Type B pancreatic cell (in vitro differentiated cells): ENCODE measurements at places on chromosomes 5 and 9.

- no peak overlapping the region for H3K27ac ChIP-seq
- H3K4me1 ChIP-seq: peaks cover 13% of the 10 kb centered on the region
- no peak overlapping the region for H3K4me3 ChIP-seq
- DNase-seq: no peak
Observed at GRCh38 chr5:178078197-178079010, 34.9 kb upstream of the N4BP3 start.

DNA sequence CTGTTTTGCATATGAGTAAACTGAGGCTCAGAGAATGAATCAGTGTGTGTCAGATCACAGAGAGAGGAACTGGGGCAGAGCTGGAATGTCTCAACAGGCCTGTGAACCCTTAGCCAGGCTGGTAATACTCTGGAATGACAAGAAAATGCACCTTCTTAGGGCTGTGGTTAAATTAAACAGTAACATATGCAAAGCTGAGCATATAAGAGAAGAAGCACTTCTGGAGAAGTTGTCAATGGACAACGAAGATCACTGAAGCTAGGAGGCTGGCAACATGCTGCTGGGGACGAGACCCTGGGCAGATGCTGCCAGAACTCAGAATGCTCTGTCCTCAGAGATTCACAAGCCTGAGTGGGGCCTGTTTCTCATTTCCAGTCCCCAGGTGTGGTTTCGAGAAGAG is 64.6 kb upstream of the EPB41L4B start:
- no peak overlapping the region for H3K4me3 ChIP-seq
- no peak overlapping the region for H3K27ac ChIP-seq
- H3K36me3 ChIP-seq: peaks cover 15% of the 10 kb centered on the region
- no peak for DNase-seq
- H3K27me3 ChIP-seq: no peaks in the 10 kb centered on the region
- no peaks in the 10 kb centered on the region for H3K4me1 ChIP-seq

- H3K4me1 ChIP-seq: no peaks in the 10 kb centered on the region
- no peaks in the 10 kb centered on the region for H3K27me3 ChIP-seq
- DNase-seq: no peak
- no peaks in the 10 kb centered on the region for H3K36me3 ChIP-seq
Observed at GRCh38 chr5:90174236-90174635, 235.3 kb downstream of the CETN3 start.

GRCh38 chr9:126617003-126617822 is 3.5 kb downstream of the LMX1B start:
- peak overlapping the region; percentile 75 for H3K27ac ChIP-seq
- peak overlapping the region; percentile 88 for H3K4me3 ChIP-seq
- no peak for DNase-seq
- H3K4me1 ChIP-seq: peaks cover 31% of the 10 kb centered on the region

DNA sequence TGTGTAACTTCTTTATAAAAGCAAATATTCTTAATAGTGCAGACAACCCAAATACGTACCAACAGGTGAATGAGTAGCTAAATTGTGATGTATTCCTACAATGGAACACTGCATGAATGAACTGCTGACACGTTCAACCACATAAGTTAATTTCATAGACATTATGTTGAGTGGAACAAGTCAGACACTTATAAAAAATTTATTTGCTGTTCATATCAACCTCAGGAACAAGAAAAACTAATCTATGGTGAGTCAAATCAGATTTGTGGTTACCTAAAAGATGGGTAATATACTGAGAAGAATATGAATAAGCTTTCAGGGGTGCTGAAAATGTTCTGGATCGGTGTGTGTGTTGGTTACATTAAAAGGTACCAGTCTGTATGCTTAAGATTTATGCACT is 35.7 kb downstream of the INVS start:
- H3K27ac ChIP-seq: no peak overlapping the region
- H3K36me3 ChIP-seq: peaks cover 29% of the 10 kb centered on the region
- H3K4me3 ChIP-seq: no peak overlapping the region
- H3K27me3 ChIP-seq: no peaks in the 10 kb centered on the region

DNA sequence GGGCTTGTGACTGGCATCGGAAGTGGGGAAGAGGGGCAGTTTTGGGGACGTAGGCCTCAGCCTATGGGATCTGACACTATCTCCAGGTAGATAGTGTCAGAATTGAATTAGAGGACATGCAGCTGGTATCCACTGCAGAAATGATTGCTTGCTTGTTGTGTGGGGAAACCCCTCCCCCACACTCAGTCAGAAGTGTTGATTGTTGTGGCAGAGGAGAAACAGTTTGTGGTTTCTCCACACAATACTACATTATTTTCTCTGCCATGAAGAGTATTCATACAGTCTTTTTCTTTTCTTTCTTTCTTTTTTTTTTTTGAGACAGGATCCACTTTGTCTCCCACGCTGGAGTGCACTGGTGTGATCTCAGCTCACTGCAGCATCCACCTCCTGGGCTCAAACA is 113.9 kb downstream of the ARRDC3 start:
- H3K36me3 ChIP-seq: no peaks in the 10 kb centered on the region
- H3K4me3 ChIP-seq: no peak overlapping the region
- DNase-seq: no peak
- no peaks in the 10 kb centered on the region for H3K27me3 ChIP-seq
- no peaks in the 10 kb centered on the region for H3K4me1 ChIP-seq

DNA sequence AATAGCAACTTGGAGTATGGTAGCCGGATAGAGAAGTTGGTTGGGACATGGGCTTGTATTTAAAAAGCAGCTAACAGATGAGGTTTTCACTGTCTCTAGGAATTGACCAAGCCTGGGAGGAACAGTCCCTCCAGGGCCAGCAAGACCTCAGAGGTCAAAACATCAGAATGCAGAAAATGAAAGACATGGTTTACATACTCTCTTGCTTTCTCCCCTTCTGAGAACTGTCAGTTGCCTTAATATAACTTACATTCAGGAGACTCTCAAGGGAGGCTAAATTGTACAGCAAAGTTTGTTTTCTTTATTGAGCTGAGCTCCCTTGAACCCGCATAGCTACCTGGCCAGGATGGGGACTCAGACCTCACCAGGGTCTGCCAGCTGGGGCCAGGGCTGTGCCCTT is 179.3 kb downstream of the GAS1 start:
- no peak for DNase-seq
- H3K4me3 ChIP-seq: no peak overlapping the region
- H3K4me1 ChIP-seq: peaks cover 17% of the 10 kb centered on the region

- H3K27ac ChIP-seq: peak overlapping the region; percentile 78
- no peak for DNase-seq
- peaks cover 33% of the 10 kb centered on the region for H3K4me1 ChIP-seq
- H3K4me3 ChIP-seq: peak overlapping the region; percentile 57
- H3K36me3 ChIP-seq: no peaks in the 10 kb centered on the region
- no peaks in the 10 kb centered on the region for H3K27me3 ChIP-seq
Observed at GRCh38 chr5:126368239-126368812, 54.9 kb upstream of the GRAMD2B start.

- no peak overlapping the region for H3K27ac ChIP-seq
- H3K36me3 ChIP-seq: no peaks in the 10 kb centered on the region
- DNase-seq: peak; percentile 50
- no peak overlapping the region for H3K4me3 ChIP-seq
- H3K27me3 ChIP-seq: no peaks in the 10 kb centered on the region
Observed at GRCh38 chr9:30574355-30575151, 1809.9 kb upstream of the ACO1 start.

GRCh38 chr5:157602505-157602904 is 26.9 kb upstream of the ADAM19 start:
- no peak overlapping the region for H3K27ac ChIP-seq
- H3K36me3 ChIP-seq: no peaks in the 10 kb centered on the region
- DNase-seq: no peak
- H3K27me3 ChIP-seq: no peaks in the 10 kb centered on the region
- no peak overlapping the region for H3K4me3 ChIP-seq

GRCh38 chr9:98533132-98533531 is 175.6 kb downstream of the GABBR2 start:
- H3K4me1 ChIP-seq: no peaks in the 10 kb centered on the region
- no peak overlapping the region for H3K4me3 ChIP-seq
- peaks cover 9% of the 10 kb centered on the region for H3K27me3 ChIP-seq
- no peak overlapping the region for H3K27ac ChIP-seq

DNA sequence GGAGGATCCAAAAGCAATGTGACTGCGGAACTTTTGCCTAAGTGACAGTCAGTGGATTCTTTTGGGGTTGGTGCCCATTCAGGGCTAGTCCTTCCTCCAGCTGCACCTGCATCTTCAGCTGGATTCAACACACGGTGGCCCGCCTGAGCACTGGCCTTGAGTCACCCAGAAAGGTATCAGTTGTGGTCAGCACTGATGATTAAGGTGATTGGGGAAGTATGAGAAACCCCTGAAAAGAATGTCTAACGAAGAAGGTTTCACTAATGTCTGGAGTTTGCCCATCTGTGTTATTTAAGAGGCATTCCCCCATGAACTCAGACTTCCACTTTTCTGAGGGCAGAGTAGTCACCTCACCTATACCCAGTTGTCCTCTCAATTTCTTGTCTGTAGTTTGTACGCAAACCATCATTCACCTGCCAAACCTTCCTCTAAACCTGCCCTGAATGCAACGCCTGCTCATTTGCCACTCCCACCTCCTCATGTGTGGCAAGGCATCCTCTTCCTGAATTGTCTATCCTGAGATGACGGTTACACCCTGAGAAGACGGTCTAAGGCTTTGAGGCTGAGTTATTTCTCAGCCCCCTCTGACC is 27.2 kb downstream of the CSF2 start:
- H3K4me3 ChIP-seq: no peak overlapping the region
- no peaks in the 10 kb centered on the region for H3K4me1 ChIP-seq
- DNase-seq: no peak
- no peaks in the 10 kb centered on the region for H3K36me3 ChIP-seq

- DNase-seq: no peak
- H3K27ac ChIP-seq: no peak overlapping the region
- no peaks in the 10 kb centered on the region for H3K36me3 ChIP-seq
- H3K27me3 ChIP-seq: peaks cover 39% of the 10 kb centered on the region
- no peaks in the 10 kb centered on the region for H3K4me1 ChIP-seq
Observed at GRCh38 chr9:133627341-133627740, 8.8 kb upstream of the DBH start.

DNA sequence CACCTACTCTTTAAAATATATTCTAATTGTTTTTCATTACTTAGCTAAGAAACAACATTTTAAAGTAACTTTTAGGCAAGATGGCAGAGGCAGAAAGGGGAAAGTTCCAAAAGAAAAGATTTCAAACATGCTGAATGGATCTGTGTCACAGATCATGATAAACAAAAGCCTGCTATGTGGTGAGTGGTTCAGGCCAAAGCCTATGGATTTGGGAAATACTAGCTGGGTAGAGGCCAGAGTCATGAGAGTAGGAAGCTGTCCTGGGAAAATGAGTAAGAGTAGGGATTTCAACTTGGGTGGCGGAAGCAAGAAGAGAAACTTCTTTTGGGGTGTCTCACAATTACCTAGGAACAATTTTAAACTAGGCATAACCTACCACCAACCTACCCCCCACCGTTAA is 68.7 kb upstream of the GRHPR start:
- H3K4me1 ChIP-seq: no peaks in the 10 kb centered on the region
- no peak for DNase-seq
- no peak overlapping the region for H3K27ac ChIP-seq
- H3K36me3 ChIP-seq: peaks cover 14% of the 10 kb centered on the region
- no peaks in the 10 kb centered on the region for H3K27me3 ChIP-seq

DNA sequence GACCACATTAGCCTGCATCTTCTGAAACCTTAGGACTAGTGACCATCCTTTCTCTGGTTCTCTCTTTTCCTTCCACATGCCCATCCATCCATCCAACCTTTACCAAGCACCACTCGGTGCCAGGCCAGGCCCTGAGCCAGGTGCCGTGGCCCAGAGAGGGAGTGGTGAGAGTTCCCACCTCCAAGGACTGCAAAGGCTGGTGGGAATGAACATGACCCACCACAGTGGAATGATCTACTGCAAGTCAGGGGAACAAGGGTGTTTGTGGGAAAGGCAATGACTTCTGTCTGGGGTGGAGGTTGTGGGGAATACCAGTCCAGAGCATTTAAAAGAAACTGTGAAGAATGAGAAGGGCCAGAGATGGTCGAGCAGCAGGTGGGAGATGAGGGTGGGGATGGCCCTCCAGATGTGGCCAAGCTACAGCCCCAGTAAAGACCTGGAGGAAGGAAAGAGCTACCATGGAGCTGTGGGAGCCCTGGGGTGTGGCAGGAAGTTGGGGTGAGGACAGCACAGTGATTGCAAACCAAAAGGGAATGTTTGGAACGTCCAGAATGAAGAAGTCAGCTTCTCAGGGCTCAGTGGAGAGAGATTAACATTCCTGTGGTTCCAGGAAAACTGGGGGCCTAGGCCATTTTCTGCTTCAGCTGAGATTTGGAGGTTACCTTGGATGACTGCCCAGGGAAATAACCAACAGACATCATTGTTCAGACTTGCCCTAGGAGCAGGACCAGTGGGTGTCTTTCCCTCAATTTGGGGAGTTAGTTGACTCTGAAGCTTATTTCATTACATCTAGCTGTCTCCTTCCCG is 30.7 kb upstream of the CORO2A start:
- no peak overlapping the region for H3K4me3 ChIP-seq
- no peak for DNase-seq
- H3K27ac ChIP-seq: peak overlapping the region; percentile 62
- no peaks in the 10 kb centered on the region for H3K27me3 ChIP-seq

- no peak for DNase-seq
- no peaks in the 10 kb centered on the region for H3K27me3 ChIP-seq
- peaks cover 36% of the 10 kb centered on the region for H3K4me1 ChIP-seq
- H3K27ac ChIP-seq: no peak overlapping the region
Observed at GRCh38 chr5:95809414-95809960, 13.0 kb downstream of the GLRX start.

- H3K36me3 ChIP-seq: no peaks in the 10 kb centered on the region
- H3K27me3 ChIP-seq: no peaks in the 10 kb centered on the region
- H3K4me3 ChIP-seq: no peak overlapping the region
- no peaks in the 10 kb centered on the region for H3K4me1 ChIP-seq
- DNase-seq: no peak
Observed at GRCh38 chr5:58019614-58020013, 440.3 kb downstream of the PLK2 start.

- H3K27me3 ChIP-seq: peaks cover 92% of the 10 kb centered on the region
- H3K27ac ChIP-seq: no peak overlapping the region
- H3K4me3 ChIP-seq: peak overlapping the region; percentile 75
Observed at GRCh38 chr5:77958642-77959330, 182.6 kb upstream of the TBCA start.

DNA sequence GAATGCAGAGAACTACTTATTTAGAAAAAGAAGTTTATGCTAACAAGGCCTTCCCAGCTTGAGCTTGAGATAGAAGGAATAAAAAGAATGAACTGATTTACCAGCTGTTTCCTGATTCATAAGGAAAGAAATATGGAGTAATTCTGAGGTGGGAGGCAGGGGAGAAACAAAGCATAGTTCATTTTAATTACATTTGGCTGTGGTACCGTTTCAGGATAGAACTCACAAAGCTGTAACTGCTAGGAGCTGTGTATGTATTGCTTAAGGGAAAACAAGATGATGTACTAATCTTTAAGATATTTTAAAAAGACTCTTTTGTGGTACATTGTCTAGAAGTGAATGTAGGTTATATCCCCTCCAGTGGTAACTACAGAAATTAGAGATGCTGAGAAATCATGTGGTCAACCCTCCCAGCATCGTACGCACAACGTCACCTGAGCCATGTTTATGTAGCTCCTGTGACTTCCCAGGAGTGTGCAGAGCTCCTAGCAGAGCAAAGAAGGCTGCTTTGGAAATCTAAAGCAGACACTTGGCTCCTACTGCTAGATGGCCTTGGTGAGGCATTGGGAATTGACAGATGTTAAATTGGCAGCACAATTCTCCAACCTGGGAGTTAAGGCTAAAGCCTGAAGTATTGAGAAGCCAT is 208.3 kb upstream of the VLDLR start:
- H3K4me1 ChIP-seq: peaks cover 42% of the 10 kb centered on the region
- H3K27me3 ChIP-seq: no peaks in the 10 kb centered on the region

- H3K27me3 ChIP-seq: peaks cover 31% of the 10 kb centered on the region
- no peak overlapping the region for H3K27ac ChIP-seq
- no peak overlapping the region for H3K4me3 ChIP-seq
- DNase-seq: no peak
Observed at GRCh38 chr5:136230176-136230575, 37.2 kb upstream of the SMIM32 start.
